ENCODE measurements at places on chromosomes 16 and 17.

DNA sequence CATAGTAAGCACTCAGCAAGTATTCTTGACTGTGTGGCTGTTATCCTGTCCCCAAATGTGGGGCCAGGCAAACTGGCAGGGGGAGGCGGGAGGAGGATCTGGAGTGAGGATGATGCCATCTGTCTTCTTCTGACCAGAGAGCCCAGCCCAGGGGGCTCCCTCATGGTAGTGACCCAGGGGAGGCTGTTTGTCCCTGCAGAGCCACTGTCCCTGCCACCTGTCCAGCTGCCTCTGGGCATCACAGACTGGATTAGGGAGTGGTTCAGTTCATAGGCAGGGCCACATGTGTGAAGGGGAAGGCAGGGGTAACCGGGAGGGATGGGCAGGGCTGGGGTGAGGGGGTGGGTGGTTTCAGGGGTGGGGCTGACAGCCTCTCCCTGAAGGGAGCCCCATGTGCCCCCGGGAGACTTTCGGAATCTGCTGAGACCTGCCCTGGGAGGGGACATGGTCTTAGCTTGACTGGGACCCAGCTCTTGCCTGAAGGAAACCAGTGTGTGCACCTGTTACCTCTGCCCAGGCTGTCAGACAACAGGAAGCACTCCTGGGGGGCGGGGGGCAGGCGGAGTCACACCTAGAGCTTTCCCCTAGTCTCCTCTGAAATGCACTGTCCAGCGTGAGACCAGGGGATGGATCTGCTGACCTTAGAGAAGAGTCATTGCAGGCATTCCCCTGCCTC is 15.2 kb downstream of the ARHGAP23 start:
- no peak for DNase-seq

DNA sequence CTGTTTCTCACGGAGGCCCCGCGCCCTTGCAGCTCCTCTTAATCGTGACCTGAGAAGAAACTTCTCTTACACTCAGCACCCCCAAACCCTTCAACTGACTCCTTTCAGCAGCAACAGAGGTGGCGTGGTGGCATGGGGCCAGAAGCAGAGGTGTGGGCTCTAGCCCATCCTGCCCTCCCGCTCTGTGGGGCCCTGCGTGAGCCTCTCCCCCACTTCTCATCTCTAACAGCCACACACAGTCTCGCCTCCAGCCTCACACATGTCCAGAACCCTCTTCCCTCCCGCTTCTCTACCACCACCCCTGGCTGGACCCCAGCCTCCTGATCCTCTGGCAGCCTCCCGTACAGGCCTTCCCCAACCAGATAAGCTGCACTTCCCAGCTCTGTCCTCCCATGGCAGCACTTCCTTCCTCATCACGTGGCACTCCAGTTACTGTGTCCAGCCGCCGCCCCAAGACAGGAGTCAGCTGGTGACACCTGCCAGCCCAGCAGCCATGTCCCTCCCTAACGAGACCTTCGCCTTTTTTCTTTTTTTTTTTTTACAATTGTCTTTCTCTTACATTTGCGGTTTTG is 30.5 kb downstream of the NSMCE1 start:
- no peak for DNase-seq

- peak; percentile 13 for DNase-seq
These were observed 79.8 kb upstream of the TMEM132E start for GRCh38 chr17:34499576-34499975.

DNA sequence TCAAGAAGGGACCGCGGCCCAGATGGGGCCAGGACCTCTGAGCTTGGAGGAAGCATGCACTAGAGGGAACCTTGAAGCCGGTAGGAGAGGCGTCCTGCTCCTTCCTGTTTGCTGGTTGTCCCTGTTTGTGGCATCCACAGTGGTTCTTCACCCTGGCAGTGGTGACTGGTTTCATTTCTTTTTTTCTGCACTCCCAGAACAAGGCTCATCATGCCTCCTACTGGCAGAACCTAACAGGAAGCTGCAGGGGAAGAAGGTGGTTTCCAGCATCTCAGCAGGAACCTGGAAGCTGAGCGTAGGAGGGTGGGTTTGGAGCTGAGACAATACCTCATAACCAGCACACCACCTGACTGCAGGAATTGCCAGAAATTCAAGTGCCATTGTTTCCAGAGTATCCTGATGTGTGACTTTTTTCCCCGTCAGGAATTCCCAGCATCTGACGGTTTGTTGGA is 5.8 kb downstream of the TMEM231 start:
- DNase-seq, result no peak

- no peak for DNase-seq
These were observed 50.8 kb upstream of the MAF start for GRCh38 chr16:79651363-79651762.

DNA sequence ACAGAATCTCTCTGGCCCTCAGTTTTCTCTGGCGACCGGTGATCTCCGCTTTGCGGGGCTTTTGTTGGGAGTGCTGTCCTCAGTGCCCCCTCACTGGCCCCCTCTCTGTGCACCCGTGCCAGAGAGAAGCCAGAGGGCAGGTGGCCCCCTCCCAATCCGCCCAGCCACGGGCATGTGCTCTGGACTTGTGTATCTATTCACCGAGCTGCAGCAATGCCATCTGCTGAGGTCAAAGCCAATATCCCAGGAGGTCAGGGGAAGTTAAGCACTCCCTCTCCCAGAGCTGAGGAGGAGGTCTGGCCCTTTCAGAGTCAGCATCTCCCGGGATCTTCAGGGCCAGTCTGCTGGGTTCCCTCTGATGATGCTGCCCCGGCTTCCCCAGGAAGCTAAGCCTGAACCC is 5.1 kb downstream of the CACNG5 start:
- no peak for DNase-seq

GRCh38 chr17:49603238-49603637 is 27.6 kb downstream of the NXPH3 start:
- no peak for DNase-seq

- no peak for DNase-seq
These were observed 13.8 kb upstream of the CTCF start for GRCh38 chr16:67548265-67549126.

All from HTR-8/SVneo (cell line).